ENCODE measurements at places on chromosomes 5 and 9.

DNA sequence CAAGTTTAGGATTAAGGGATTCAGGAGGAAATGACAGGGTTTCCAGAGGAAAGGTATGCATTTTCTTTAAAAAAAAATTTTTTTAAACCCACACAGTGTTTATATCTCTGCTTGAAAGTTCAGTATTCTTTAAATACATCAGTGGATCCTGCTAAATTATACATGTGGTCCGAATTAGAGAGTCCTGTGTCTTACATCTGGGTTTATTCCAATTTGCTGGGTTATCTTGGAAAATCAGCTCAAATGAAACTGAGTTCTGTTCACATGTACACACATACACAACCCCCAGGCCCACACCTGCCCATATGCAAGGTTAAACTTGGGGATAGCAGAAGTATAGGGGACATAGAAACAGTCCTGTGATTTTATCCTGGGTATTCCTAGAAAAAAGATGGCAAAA is 493.7 kb downstream of the ZNF608 start:
- no peak for DNase-seq

GRCh38 chr9:77708064-77708815 is 60.1 kb upstream of the GNA14 start:
- no peak for DNase-seq

GRCh38 chr5:175501759-175502158 is 23.4 kb downstream of the SFXN1 start:
- DNase-seq: no peak

DNA sequence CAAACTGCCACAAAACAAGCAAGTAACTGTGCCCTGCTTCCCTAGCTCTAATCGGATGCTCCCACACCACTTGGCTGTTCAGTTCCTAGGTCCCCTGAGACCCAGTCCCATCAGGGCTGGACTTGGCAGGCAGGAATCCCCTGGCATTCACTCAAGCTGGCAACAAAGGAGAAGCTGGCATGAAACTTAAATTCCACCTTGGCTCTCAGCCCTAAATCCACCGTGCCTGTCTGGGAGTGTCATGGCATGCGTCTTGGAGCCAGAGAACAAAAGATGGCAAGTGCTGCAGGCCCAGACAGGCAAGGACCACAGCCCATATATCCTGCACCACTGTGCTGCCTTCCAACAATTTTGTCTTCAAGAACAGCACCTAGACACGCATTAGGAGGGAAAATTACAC is 38.2 kb downstream of the ETF1 start:
- no peak for DNase-seq

- DNase-seq: no peak
Observed at GRCh38 chr5:173535976-173536639, 80.3 kb downstream of the BOD1 start.

DNA sequence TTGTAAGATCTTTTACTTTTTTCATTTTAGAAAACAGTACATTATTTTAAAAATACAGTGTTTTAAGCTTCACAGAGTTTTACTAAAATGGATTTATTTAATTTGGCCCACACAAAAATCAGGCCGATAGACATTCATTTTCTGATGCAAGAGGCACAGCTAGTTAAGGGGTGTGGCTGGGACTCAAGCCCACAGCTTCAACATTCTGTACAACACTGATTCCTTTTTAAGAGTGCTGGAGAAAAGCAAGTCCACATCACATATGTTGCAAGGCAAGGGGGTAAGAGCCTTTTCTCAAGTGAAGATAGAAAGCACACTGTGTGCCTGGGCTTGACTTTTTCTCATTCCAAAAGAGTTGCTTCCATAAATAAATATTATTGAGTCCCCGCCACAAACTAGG is 195.9 kb downstream of the RFK start:
- no peak for DNase-seq

- no peak for DNase-seq
Observed at GRCh38 chr9:128190013-128190412, 1.4 kb downstream of the CIZ1 start.

GRCh38 chr5:177132136-177133095 is 1.2 kb upstream of the NSD1 start:
- DNase-seq: no peak
